Activated gamma-delta T cell treated with anti-CD3 and anti-CD28 coated beads, Interleukin-2, amount 50 U/mL, for 16 hours (primary cell): ENCODE measurements at places on chromosomes 11 and 22.

DNA sequence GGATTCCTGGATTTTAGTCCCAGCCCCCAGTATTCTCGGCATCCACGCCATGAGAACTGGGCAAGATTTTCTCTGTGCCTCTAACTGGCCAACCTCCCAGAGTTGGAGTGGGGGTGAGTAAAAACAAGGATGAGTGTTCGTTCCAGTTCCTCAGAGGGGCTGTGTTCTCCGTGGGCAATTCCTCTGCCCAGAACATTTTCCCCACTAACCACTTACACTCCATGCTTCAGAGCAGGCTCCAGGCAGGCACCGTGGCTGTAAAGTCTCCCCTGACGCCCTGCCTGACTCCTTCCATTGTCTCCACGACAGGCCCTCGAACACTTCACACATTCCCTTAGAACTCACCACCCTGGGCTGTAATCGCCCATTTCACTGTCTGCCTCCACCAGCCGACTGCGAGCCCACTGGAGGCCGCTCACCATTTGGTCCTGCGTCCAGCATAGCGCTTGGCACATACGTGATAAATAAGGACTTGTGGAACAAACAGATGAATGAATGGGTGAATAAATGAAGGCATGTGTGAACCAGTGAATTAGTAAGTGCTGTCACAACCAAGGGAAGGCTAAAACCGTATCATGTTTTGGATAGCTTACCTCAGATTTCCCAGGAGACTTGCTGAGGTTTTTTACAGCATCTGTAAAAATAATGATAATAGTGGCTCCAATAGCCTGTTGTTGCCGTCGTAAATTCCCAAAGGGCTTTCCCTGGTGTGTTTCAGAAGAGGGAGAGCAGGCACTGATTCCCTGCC is 6.1 kb downstream of the APLNR start:
- no peak for DNase-seq

GRCh38 chr22:37930270-37930951 is 23.0 kb downstream of the C22orf23 start:
- no peak for DNase-seq

- no peak for DNase-seq
These were observed 20.0 kb downstream of the PRG3 start for GRCh38 chr11:57360991-57361390.

- DNase-seq, result no peak
These were observed 39.6 kb upstream of the HORMAD2 start for GRCh38 chr22:30040499-30041260.

DNA sequence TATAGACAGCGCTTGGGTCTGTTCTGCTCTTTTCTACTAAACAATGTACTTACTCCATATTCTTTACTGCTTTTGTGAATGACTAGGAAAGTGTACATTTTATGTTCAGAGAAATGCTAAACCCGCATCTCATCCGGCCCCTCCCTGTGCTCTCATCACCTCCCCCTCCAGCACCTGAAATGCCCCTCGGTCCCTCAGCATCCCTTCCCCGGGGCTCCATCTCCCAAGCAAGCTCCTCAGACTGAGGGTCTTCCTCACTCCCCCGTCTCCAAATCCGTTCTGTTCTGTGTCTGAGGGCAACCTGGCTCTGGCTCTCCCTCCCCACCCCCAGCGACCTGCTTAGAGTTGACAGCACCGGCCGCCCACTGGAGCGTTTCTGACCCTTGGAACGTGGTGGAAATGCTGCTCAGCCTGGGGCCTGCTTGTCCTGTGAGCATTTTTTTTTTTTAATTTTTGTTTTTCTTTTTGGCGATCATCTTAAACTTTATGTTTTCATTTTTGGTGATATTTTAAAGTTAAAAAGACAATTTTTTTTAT is 1.4 kb downstream of the SELENOO start:
- DNase-seq, result no peak

GRCh38 chr11:36427079-36427478 is 83.0 kb downstream of the TRAF6 start:
- no peak for DNase-seq

DNA sequence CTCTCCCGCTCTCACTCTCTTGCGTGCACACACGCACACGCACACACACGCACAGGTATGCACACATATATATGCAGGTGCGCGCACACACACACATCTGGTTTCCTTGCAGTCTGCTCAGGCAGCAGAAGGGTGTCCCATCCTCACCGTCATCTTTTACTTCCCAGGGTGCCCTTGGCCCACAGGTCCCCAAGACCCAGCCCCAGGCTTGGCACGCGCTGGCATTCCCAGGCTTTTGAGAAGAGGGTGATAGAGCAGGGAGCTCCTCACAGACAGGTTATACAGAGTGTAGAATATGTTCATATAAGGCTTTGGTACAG is 52.0 kb upstream of the SPATA19 start:
- no peak for DNase-seq

DNA sequence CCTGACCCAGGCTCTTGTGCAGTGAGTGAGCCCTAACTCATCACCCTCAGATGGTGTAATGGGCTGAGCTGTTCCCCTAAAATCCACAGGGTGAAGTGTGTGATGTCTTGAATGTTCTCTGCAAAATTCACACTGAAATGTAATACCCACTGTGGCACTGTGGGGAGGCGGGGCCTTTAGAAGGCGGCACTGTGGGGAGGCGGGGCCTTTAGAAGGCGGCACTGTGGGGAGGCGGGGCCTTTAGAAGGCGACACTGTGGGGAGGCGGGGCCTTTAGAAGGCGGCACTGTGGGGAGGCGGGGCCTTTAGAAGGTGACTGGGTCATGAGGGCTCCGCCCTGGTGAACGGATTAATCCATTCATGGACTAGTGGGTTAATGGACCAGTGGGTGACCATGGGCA is 33.0 kb downstream of the CHID1 start:
- DNase-seq, result no peak

GRCh38 chr11:47485107-47485506 is 36.2 kb upstream of the RAPSN start:
- DNase-seq, result no peak

- DNase-seq, result peak; percentile 9
These were observed 6.7 kb upstream of the SYT7 start for GRCh38 chr11:61587541-61587941.

DNA sequence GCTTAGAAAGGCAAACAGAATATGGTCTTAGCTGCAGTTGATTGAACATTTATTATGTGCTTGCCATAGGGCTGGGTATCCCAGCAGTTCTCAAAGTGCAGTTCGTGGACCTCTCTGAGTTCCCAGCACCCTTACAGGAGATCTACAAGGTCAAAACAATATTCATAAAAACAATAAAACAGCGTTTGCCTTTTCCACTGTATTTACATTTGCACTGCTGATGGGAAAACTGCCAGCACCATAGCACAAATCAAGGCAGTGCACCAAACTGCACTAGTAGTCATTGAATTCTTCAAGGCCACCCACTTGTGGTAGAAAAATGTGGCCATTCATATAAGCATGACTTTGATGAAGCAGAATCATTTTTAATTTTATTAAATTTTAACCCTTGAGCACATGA is 128.1 kb downstream of the CCDC34 start:
- DNase-seq, result no peak

- DNase-seq, result no peak
These were observed 4.8 kb downstream of the PIM3 start for GRCh38 chr22:49965091-49966040.

- DNase-seq, result no peak
These were observed 29.9 kb upstream of the LRRC32 start for GRCh38 chr11:76700177-76701100.

DNA sequence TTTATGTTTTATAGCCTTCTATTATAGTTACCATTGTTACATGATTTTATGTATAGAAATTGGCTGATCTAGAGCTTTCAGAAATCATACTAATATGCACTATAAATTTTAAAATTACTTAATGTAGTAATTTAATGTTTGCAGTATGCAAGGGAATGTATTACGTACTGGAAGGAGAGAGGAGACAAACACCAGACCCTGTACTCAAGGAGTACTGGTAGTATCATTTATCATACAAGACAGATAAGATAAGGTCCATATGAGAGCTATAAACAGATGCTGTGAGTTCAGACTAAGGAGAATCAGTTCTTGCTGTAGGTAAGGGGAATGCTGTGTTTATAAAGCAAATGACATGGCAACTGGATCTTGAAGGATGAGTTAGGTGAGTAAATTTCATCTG is 765 bp downstream of the BCO2 start:
- DNase-seq, result no peak

GRCh38 chr11:124581817-124582216 is 12.0 kb downstream of the OR8A1 start:
- DNase-seq, result no peak

DNA sequence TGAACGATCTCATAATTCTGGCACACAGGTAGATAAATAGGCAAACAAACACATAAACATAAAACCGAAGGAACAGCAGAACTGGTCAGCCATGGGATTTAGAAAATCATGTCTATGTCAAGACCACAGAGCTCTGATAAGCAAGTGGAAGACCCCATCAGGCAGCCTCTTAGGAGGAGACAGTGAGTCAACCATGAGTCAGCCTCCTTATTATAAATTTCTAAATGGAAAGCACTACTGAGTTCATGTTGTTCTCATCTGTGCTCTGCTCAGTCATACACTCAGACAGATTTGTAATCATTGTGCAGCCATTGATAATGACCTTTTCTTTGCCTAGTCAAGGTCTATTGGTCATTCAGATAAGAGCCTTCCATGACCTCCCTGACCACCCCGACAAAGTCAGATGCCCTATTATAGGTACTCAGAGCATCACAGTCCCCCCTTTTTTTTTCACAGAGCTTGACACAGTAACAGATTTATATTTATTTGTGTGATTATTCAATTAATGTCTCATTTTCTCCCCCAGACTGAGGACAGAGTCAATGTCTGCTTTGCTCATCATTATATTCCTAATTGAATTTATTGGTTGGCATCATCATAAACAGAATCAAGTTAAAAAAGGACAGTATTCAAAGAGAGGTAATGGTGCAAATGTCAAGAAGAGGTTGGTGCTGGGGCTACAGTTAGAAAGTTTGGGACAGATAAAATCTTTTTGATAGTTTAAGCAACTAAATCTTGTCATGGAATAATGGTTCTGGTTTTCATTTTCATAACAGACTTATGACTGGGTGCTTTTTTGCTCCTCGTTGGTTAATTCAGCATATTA is 579.7 kb upstream of the CCDC90B start:
- DNase-seq, result no peak

DNA sequence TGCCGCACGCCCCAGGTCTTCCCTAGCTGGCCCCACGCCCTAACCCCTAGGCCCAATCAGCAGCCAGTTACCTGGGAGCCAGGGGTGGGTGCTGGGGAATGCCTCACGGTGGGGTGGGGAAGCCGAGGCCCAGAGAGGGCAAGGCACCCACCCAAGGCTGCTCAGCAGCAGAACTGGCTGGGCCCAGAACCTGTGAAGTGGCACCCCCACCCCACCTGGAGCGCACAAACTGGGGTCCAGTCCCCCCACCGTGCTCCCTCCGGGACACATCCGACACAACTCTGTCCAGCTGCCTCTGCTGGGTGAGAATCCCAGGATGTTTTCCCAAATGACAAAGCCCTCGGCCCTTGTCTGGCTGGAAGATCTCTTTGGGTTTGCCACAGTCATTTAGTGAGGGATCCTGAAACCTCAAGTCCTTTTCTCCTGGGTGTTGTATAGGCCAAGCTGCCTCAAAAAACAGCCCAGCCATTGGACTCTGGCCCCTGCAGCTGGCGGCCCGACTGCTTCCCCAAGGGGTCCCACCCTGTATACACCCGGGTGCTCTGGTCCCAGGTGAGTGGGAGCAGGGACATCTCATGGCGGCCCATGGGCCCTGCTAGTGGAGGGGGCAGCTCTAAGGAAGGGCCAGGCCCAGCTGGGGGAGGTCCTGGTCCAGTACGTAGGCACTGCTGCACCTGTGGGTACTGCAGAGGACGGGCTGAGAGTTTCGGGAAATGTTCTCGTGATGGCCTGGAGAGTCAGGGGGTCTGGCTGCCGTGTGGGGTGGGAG is 20.9 kb downstream of the TSSC4 start:
- DNase-seq, result no peak

- no peak for DNase-seq
These were observed 12.9 kb downstream of the RANGAP1 start for GRCh38 chr22:41273128-41273527.

GRCh38 chr11:64976651-64977050 is 4.7 kb upstream of the MAJIN start:
- DNase-seq, result no peak

- DNase-seq, result no peak
These were observed 407.8 kb downstream of the ETS1 start for GRCh38 chr11:128179512-128179911.

- no peak for DNase-seq
These were observed 46.8 kb downstream of the PAMR1 start for GRCh38 chr11:35478471-35479091.

DNA sequence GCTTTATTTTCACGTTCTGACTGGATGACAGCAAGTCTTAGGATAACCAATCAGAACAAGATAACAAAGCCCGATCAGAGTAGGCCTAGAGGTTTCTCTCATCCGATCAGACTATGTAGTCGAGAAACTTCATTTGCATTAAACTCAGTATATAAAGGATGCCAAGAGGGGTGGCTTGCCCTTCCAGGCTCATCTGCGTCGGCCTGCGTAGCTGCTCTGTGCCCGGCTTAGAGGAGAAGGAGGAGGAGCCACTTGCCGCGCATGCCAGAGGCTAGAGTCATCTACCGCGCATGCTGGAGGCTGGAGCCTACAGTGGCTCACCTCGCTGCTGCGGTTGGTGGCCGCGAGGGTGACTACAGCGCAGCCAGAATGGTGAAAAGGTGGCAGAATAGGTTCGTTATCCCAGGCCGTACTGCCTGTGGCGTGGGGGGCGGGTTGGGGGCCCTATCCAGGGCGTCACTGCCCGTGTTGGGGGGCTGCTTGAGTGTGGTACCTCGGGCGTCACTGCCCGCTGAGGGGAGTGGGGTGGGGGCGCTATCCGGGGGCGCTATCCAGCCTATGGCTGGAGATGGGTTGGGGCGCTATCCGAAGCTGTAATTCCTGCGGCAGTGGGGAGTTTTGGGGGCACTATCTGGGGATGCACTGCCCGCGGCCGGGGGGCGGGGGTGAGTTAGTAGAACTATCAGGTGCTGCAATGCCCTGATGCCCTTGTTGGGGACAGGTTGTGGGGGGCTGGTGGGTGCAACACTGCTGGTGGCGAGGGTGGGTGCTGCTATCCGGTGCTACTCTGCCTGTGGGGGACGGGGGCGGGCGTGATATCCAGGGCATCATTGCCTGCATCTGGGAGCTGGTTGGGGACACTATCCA is at the start of gene RFPL2:
Gene RFPL2 (minus strand): TSS at position 218 of the 867 bp plus-strand sequence. CDS start 2,622 bp downstream, outside the sequence.
- no peak for DNase-seq

DNA sequence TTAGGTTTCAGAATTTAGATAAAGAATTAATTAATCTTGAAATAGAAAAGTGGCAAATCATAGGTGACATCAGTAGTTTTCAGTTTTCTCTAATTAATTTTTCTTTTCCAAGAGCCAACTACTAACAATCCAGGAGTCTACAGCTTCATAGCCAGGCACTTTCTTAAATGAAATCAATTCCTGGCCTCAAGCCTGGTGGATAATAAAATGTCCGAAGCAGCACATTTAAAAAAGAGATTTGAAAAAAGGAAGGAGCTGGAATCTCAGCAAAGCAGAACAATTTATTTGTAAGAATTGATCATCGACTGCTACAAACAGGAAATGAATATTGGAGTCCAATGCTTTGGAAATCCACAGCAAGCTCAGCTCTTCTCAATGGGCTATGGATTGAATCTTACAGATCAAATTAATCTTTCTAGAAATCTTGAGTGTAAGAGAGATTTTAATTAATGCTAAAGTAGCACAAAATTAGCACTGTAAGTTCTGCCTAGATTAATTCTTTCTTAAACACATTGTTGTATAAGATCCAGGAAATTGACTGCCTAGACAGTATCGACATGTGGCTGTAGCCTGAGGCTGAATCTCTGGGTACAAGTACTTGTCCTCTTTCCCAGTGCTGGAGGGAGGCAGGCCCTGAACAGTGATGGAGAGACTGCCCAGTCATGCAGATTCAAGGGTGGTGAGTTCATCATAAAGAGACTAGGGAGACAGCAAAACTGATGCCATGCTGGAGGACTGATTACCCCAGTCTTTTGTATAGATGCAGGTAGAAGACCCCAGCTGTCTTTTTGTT is 167.8 kb upstream of the POU2AF2 start:
- no peak for DNase-seq
